Inflammatory macrophage (primary cell): ENCODE measurements at places on chromosomes 4 and X.

GRCh38 chr4:147731580-147732517 is at the start of gene ARHGAP10:
TSS of gene ARHGAP10 (plus strand) at chr4:147732088. CDS start at chr4:147732302, 214 bp downstream.
- peak; percentile 57 for DNase-seq

DNA sequence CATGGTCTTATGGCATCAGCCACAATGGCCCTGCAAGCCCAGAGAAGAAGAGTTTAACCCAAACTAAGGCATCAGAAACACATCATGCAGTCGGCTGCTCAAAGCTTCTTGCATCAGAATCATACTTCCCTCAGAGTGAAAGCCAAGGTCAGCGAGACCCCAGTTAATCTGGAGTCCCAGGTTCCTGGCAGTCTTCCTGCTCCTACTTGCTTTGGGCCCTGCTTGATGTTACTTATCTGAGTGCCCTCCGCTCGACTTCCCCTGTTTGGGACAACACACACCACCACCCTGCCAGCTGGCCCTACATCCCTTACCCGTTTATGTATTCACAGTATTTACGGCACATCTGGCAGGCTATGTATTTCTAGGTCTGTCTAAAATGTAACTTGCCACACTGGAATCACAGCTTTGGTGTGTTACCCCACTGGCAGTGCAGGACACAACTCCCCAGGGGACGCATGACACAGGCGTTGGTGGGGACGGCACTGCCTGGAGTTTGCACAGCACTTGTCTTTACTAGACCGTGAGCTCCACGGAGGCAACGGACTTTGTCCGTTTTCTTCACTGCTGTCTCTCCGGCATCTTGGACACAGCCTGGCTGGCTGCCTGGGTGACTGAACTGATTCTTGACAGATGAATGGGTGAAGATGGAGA is 22.8 kb downstream of the CRMP1 start:
- no peak for DNase-seq

DNA sequence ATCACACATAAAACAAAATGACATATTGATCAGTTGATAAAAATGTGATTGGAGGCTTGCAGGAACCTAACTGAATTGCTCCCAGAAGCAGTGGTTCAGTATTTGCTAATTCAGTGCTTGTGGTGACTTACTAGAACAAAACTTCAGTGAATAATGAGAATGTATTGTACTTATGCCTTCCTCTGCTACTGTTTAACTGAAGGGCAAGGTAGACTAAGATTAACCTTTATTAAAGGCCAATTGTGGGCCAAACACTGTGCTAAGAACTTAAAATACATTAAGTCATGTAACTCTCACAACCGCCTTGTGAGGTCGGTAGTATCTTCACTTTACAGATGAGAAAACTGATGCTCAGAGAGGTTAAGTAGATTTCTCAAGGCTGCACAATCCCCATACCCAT is 14.9 kb downstream of the IGFBP7 start:
- no peak for DNase-seq

DNA sequence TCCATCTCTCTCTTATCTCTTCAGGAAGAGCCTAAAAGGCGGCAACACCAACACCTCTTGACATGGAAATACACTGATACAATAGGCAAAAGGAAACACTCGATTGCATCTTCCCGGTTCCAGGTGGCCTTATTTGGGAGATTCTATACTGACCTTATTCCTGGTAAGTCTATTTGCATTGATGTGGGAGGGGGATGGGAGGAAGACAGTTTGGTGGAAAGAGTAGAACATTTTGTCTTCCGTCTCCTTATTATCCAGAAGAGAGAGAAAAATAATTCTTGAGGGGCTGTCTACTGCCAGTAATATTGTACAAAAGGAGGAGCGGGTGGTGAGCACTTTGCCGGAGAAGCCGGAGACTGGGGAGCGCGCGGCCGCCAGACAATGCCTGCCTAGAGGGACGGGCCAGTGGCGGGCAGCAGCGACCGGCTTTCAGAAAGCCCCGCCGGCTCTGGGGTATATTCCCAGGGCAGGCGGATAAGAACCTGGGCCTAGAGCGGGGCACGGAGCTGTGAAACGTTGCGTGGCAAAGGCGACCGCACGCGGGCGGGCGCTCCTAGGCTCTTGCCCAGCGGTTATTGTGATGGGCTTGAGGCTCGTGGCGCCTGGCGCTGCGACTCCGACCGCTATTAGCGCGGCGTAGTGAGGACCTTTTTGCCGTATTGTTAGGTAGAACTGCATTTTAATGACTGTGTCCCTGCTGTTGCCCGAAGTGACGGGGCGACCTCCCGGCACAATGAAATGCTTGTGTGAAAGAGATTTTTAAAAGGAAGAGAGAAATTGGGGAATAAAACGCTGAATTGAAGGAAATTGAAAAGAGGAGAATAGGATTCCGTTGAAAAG is 518 bp downstream of the PRDM8 start:
- DNase-seq, result no peak

DNA sequence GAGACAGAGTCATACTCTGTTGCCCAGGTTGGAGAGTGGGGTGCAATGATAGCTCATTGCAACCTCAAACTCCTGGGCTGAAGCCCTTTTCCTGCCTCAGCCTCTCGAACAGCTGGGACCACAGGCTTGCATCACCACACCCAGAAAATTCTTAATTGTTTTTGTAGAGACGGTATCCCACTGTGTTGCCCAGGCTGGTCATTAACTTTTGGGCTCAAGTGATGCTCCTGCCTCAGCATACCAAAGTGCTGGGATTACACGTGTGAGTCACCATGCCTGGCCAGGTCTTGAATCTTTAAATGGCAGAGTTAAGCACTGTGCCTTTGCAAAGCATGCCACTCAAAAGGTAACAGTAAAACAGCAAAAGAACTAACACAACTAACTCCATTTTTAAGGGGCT is 28.6 kb upstream of the BBS12 start:
- DNase-seq, result no peak

- no peak for DNase-seq
Measured at GRCh38 chr4:182219411-182220056, 23.7 kb upstream of the TENM3 start.
